ENCODE measurements at places on chromosomes 16 and 17.

GRCh38 chr17:49407981-49408501 lies 6.6 kb downstream of the PHB1 start:
- DNase-seq: peak; percentile 73

GRCh38 chr16:56191156-56191815 lies at the start of gene GNAO1:
Gene GNAO1, plus strand, starts transcription at chr16:56191489. Its CDS starts 747 bp downstream, at chr16:56192236.
- no peak for DNase-seq

DNA sequence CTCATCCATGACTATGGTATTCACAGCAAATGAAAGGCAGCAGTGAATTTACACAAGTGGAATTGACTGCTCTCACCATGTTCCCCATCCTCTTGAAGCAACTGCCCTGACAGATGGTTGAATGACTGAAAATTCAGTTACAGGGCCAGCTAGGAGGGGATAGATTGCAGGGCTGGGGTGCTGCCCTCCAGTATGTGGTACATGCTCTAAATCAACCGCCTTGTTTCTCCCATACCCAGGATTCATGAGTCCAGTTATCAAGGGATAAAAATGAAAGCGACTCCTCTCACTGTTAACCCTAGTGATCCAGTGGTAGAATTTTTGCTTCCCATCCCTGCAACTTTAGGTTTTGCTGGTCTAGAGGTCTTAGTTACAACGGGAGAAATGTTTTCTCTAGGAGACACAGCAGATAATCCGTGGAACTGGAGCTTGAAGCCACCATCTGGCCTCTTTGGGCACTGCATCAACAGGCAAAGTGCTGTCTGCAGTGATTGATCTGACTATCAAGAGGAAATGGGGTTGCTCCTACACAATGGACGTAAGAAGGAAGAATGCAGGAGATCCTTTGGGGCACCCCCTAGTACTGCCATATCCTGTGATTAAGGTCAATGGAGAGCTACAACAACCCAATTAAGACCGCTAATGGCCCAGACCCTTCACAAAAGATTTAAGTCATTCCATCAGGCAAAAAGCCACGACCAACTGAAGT lies 32.0 kb downstream of the SCPEP1 start:
- peak; percentile 31 for DNase-seq

- DNase-seq: no peak
Observed at GRCh38 chr17:48180842-48181629, 73.5 kb downstream of the SNX11 start.

- DNase-seq: no peak
Observed at GRCh38 chr17:35086931-35087573, 23.5 kb upstream of the RFFL start.

- no peak for DNase-seq
Observed at GRCh38 chr17:63082273-63082861, 116.3 kb downstream of the TANC2 start.

DNA sequence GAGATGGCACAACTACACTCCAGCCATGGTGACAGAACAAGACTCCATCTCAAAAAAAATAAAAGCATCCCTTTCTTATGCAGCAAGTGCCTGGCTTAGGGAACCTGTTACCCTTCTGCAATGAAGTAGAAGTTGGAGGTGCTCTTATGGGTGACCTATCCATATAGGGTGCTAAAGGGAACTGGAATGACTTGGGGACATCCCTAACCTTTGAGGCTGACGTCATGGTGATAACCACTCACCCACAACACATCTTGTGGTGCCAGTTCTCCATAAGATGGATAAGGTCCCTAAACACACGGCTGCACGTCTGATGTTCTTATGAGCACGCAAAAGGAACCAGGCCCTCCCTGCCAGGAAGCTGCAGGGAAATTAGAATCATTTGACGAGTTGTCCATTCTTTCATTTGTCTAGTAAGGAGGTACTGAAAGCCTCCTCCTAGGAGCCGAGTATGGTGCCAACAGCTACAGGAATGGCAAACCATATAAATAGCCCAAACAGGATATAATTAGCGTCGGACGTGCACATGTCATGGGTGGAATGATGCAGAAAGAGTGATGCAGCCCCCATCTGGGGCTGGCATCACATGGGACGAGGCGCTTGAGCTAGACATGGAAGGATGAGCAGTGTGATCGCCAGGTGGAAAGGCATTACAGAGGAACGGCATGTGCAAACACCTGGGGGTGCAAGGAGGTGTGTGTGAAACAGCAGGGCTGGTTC lies 52.5 kb downstream of the ARHGAP27 start:
- no peak for DNase-seq

- no peak for DNase-seq
Observed at GRCh38 chr16:16048904-16049582, 99.6 kb downstream of the ABCC1 start.

DNA sequence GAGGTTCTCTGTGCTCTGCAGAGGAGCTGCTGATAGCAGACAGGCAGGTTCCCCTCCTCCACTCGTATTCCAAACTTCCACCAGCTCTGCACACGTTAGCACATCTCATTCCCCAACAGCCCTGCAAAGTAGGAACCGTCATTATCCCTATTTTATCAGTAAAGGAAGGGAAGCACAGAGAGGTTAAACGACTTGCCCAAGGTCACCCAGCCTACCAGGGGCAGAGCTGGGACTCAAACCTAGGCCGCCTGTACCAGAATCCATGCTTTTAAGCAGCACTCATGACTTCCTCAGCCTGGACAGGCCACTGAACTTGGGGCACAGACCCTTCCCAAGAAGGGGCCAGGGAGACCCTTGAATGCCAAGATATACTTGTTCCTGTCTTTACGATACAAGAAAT lies 75.2 kb downstream of the CRISPLD2 start:
- DNase-seq: no peak

- no peak for DNase-seq
Observed at GRCh38 chr16:15536843-15537242, 102.5 kb downstream of the BMERB1 start.

GRCh38 chr17:32487473-32488176 lies 832 bp downstream of the CDK5R1 start:
- no peak for DNase-seq

GRCh38 chr16:74652249-74652648 lies 14.4 kb downstream of the RFWD3 start:
- no peak for DNase-seq
